CD4-positive, alpha-beta T cell treated with Interferon gamma for 1 hour (primary cell): ENCODE measurements at places on chromosomes 5 and 9.

DNA sequence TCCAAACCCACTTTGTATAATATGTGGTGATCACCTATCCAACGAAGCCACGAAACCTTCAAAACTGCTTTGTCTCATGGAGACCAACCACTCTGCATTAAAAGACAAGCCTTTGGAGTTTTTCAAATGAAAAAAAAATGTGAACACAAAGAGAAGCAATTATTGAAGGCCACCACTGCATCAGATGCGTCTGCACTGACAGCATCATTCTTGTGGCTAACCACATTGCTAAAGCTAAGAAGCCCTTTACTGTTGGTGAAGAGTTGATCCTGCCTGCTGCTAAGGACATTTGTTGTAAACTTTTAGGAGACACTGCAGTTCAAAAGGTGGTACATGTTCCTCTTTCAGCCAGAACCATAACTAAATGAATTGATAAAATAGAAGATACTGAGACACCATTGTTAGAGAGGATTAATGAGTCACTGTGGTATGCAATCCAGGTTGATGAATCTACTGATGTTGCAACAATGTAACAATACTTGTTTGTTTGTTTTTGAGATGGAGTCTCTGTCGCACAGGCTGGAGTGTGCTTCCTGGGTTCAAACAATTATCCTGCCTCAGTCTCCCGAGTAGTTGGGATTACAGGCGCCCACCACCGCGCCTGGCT, 45.4 kb downstream of the TAF11L14 start:
- DNase-seq = no peak

DNA sequence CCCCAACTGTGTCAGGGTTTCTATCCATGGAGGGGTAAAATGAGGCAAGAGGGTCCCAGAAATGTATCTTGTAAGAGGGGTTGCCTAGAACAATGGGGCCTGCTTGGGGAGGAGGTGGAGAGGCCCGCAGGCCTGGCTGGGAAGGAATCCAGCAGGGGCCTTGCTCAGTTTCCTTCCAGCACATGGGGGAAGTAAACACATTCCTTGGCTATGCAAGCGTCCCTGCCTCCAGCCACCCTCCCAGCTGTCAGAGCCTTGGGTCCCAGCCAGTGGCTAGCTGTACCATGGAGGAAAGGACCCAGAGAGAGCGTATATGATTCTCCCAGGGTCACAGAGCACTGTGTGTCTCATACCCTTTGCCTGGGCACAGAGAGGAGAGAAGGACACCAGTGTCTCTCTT, 71.1 kb upstream of the IL17B start:
- no peak for DNase-seq

- DNase-seq = no peak
Measured at GRCh38 chr5:153702265-153702664, 211.8 kb downstream of the GRIA1 start.

GRCh38 chr5:68661237-68661636, 432.6 kb upstream of the SLC30A5 start:
- no peak for DNase-seq

DNA sequence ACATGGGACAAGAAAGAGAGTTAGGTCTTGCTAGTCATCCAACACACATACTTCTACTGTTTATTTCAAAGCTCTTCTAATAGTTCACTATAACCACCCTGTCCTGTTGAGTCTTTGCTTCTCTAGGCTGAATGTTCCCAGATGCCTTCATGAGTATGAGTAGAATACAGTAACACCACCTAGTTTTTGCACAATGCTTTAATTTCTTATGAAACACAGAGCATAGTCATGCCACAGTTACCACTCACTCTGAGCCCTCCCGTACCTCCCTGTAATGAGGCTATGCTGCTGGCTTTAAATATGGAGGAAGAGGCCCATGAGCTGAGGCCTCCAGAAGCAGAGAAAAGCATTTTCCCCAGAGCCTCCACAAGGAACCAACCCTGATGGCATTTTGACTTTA, 75.0 kb upstream of the SLC1A3 start:
- no peak for DNase-seq

DNA sequence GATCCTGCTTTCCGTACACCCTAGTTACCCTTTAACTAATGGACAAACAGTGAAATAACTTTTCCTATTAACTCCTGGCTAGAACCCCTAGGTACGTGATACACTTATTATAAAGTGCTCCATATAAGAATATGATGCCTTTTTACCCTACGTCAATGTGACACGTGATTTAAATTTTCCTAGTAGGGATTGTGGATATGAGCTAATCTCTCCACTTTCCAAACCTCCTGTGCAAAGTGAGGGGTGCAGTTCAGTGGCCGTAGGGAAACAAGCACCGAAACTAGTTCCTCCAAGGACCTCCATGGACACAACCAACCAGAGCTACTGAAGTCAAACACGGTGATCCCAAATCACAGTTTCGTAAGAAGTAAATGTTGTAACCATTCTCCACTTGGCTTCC, 19.3 kb downstream of the NFIB start:
- no peak for DNase-seq

DNA sequence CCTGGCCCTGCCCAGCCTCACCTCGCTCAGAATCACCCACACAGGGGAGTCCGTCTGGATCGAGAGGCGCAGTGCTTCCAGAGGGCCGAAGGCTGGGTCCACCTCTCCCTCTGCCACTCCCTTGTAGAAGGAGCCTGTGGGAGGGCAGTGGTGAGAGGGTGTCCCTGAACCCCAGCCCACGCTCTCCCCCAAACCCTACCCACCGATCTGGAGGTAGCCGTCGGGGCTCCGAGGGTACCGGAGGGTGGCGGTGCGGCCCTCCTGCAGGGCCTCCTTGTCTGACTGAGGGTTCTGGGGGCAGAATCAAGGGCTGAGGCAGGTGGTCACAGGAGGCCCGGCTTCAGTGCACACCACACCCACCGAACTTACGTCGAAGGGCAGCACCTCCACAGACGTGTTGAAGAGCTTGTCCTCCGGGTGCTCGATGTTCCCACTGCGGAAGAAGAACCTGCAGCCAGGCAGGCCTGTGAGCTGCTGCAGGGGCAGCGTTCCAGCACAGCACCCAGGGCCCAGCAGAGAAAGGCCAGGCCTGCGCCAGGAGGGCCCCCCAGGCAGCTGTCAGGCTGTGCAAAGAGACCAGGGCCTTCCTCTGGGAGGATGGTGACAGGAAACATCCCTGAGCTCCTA, 4.5 kb downstream of the LTC4S start:
- DNase-seq = no peak

- DNase-seq = no peak
Measured at GRCh38 chr5:9059920-9060691, 485.8 kb downstream of the SEMA5A start.

GRCh38 chr9:89008744-89009545, 17.7 kb downstream of the S1PR3 start:
- no peak for DNase-seq
